Smooth muscle cell of the brain vasculature (primary cell): ENCODE measurements at places on chromosomes 11 and 22.
A peak's percentile ranks its signal among the peaks of the same experiment; 100 is the strongest.

GRCh38 chr22:20438678-20439492 lies 1.3 kb upstream of the SCARF2 start:
- no peak for DNase-seq

DNA sequence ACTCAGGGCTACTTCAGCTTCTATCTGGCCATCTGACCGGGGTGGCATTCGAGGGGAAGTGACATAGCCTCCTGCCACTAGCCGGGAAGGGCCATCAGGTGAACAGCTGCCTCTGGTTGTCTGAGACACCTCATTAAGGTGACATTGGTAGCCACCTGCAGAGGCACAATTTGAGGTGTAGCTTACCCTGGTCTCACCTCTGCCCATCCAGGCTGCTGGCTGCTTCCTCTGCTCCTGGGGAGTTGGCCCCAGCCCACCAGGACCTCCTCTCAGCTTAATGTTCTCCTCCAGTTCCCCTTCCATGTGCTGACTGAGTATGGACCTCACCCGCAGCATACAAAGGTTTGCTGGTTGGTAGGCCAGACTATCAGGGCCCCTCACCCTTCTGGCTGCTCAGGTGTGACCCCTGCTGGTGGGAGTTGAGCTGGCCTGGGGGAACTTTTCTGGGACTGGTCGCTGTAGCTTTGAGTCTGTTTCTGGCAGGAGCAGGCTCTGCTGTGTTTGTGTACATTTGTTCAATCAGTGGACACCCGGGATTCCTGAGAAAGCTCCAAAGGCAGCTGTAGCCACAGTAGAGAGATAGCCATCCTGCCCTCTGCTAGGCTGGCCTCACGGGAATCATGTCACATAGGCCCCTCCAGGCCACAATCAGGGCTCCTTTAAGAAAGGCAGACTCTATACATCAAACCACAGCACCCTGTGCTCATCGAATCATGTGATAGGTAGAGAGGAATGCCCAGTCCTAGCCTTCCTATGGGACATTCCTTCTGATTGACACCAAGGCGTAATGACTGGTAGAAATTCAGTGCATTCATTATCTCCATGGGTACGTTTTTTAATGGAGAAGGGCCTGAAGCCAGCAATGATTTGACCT lies 295.1 kb upstream of the PLET1 start:
- DNase-seq = no peak

GRCh38 chr11:118364956-118365615 lies 5.7 kb downstream of the UBE4A start:
- DNase-seq = no peak

GRCh38 chr11:93718057-93718563 lies 23.2 kb downstream of the TAF1D start:
- DNase-seq = no peak

GRCh38 chr11:69632900-69633299 lies 8.1 kb upstream of the CCND1 start:
- no peak for DNase-seq

DNA sequence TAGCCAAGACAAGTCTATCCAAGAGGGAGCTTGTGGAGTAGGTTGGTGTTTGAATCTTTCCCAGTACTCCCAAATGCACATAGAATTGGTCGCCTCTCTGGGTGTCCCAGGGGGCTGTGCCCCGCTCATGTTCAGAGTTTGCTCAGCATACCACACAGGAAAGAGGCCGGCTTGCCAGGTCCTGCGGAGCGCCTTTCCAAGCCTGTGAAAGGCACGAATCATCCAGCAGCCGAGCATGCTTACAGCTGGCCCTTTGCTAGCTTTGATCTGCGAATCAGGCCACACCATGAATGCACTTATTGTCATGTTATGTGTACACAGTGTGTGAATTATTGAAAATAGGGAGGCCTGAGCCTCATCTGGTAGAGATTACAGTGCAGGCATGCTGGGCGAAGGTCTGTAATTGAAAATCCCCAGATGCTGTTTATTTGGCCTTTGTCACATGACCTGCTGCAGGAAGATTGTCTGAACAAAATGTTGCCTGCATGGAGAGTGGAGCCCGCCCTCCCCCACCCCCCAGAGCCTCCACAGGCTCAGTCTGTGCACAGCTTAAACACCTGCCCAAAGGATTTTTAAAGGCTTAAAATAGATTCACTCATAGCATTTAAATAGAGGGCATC lies 163.3 kb upstream of the RASSF10 start:
- DNase-seq = peak; percentile 39

DNA sequence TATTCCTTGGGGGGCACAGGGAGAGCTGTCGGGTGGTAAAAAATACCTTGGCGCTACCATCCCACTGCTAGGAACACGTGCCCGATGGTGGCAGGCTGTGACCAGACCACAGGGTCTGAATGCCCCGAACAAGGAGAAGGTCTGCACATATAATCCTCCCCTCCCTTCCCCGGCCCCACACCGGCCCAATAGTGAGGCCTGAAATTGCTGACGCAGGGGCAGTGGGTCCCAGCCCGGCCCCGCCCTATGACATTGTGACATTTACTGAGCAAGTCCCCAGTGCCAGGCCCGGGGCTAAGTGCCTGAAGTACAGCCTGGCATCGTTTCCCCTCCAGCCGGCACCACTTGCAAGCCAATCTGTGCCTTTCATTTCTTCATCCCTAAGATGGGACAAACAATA lies 19.5 kb downstream of the MN1 start:
- no peak for DNase-seq

- DNase-seq = no peak
Measured at GRCh38 chr11:112361396-112361795, 100.7 kb upstream of the PLET1 start.

GRCh38 chr22:19958083-19959042 lies 16.7 kb upstream of the TXNRD2 start:
- DNase-seq = no peak

DNA sequence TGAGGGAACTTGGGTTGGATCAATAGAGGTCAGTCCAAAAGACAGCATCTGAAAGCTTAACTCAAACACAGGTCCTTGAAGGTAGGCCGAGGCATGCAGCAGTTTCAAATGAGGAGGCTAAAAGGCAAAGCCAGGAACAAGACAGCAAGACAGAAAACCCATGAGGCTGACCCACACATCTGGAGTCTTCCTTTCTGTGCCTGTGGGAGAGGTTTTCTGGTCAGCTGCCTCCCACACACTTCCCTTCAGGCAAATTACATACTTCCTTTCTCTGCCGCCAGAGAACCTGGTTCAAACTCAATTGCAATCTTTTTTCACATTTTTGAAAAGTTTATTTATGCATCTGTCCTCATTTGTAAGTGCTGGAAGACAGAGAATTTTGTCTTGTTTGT lies 29.8 kb upstream of the CRTAM start:
- DNase-seq = no peak

DNA sequence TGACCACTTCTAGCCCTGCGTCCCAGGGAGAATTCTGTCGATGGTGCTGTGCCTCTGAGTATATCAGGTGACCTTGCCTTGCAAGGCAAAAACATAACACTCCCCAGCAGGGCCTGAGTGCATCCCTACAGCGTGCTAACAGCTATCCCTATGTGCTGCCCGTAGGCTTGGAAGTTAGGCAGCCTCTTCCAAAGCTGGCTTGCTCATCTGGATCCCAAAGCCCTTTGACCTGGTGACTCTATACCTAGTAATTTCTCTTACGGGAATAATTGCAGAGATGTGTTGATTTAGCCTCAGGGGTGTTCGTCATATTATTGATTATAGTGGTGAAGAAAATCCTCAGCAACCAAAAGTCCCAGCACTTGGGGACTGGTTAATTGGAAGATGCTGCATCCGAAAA lies 32.6 kb upstream of the CRYBB3 start:
- no peak for DNase-seq

DNA sequence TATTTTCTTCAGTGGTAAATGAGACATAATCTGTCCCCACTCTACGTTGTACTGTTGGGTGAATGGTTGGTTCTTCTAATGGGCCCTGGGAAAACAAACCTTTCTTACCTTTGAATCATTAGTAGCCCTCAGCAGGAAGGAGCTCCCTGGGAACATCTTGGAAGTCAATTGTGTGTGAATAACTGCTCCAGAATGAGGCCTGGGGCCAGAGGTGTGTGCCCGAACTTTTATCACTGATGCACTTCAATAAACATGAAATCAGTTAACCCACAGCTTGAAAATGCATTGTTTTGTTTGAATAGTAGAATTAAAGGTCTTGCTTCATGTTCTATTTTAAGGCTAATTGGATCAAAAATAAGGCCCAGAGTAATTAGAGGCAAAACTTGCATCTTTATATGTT lies 67.1 kb downstream of the NAV2 start:
- DNase-seq = no peak
